ENCODE measurements at places on chromosomes 16 and 17.

GRCh38 chr16:35565626-35566025 is 2106.2 kb downstream of the TP53TG3F start:
- DNase-seq = no peak

DNA sequence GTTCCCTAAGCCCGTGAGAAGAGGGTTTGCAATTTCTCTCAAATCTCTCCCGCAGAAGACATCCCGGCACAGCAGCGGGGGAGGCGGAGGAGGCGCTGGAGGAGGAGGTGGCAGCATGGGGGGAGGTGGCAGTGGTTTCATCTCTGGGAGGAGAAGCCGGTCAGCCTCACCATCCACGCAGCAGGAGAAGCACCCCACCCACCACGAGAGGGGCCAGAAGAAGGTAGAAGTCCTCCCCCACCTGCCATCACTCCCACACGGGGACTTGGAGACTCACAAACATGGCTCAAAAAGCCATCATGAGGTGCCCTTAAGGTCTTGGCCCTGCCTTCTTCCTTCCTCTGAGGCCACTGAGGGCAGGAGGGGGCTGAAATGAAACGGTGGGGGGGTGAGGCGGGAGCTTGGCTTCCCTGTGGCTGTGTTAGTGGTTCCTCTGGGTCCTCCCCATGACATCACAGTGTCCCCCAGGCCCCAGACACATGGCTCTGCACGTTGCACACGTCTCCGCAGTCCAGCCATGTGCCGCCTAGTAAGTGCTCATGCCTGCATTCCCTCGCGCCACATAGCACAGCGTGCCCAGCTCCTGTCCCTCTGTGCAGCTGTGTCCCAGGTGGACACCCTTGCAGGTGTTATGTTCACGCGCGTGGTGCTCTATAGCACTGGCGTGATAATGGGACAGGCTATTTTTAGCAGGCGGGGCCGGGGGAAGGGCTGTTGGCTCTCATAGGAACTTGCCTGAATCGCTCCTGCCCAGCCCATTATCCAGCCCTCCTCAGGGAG is 6.9 kb downstream of the MLLT6 start:
- DNase-seq = no peak

DNA sequence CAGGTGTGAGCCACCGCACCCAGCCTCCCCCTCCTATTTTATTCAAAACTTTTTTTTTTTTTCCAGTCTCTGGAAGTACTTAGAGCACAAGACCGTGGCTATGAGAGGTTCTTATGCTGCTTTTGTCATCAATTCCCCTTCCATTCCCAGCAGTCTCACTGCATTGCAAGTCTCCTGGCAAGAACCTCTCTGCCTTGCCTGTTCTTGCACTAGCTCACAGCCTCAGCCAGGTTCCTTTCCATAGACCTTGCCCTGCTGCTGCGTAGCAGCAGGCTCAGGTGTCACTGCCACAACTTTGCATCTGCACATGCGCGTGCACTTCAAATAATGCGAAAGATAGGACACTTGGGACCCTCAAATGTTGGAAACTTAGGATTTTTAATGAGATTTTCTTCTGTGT is 15.6 kb downstream of the ATP6V0A1 start:
- DNase-seq = no peak

GRCh38 chr17:35314415-35315216 is 58.8 kb downstream of the SLFN11 start:
- DNase-seq = no peak

GRCh38 chr17:53646835-53647234 is 175.9 kb upstream of the KIF2B start:
- no peak for DNase-seq

DNA sequence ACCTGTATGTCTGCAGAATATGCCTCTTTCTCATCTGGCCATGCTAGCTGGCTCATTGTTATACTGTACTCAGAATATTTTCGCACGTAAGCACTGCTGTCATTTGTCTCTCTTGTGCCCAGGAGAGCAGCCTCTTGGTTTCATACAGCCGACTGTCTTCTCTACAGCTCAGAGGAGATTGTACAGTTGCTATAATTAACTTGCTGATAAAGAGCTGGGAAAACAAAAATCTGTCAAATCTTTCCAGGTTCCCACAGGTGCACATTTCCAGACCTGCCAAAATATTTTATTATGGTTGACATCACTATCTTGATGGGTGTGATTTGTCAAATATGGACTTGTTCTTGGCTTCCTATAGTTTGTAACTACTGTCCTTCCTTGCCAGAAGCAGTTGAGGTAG is 122.7 kb downstream of the FTO start:
- no peak for DNase-seq

- no peak for DNase-seq
Measured at GRCh38 chr17:69567130-69567529, 152.6 kb downstream of the MAP2K6 start.

GRCh38 chr16:86375364-86375763 is 135.0 kb upstream of the FOXF1 start:
- DNase-seq = no peak

- no peak for DNase-seq
Measured at GRCh38 chr16:12289175-12290063, 312.9 kb downstream of the SNX29 start.

DNA sequence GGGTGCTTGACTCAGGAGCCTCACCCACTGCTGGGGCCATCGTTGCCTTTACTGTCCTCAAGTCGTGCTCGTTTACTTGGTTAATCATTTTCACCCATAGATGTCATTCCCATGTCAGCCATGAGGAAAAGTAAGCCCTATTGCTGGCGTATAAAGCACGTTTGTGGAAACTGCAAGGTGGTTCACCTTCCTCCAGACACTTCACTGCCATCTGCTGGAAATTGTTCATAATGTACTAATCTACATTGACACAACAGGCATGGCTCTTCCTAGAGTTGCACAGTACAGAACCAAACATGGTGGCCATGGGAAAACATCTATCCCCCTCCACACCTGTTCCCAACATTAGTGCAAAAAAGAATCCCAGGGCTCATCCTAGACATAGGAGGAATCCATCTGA is 116.6 kb downstream of the ZNF18 start:
- DNase-seq = no peak

- no peak for DNase-seq
Measured at GRCh38 chr16:54344646-54345630, 58.4 kb upstream of the IRX3 start.

- DNase-seq = no peak
Measured at GRCh38 chr17:75288770-75289114, 491 bp downstream of the SLC25A19 start.

DNA sequence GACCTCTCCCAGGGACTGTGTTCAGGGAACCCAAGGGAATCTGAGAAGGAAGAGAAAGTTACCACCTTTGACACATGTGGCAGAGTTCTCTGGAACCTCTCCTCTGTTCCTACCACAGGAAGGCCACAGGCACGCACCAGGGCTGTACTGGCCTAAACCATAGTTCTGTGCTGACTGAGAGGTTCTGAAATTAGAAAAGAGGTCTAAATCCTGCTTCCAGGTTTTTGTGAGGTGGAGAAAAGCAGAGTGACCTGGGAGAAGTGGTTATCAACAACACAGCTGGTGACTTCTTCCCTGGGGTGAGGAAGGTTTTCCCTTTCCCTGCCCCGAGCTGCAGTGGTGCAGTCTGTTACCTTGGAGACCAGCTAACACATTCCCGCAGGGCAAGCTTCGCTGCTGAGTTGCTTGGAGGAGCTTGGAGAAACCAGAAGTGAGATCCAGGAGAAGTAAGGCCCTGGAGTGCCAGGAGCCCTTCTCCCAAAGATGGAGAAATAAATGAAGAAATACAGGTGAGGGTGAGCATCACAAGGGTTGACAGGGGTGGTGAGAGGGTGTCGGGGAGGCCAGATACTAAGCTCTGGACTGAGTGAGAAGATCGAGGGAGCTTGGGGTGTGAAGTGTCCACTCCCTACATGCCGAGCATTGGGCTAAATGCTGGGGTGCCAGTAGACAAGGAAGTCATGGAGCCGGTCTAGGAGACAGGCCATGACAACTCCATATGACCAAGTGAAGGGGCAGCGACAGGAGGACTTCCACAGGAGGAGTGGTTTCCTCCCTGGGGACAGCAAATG is at the start of gene VWA3A:
TSS of gene VWA3A (plus strand) at position 399 of the 791 bp plus-strand sequence. CDS start at position 496, 97 bp downstream.
- no peak for DNase-seq

DNA sequence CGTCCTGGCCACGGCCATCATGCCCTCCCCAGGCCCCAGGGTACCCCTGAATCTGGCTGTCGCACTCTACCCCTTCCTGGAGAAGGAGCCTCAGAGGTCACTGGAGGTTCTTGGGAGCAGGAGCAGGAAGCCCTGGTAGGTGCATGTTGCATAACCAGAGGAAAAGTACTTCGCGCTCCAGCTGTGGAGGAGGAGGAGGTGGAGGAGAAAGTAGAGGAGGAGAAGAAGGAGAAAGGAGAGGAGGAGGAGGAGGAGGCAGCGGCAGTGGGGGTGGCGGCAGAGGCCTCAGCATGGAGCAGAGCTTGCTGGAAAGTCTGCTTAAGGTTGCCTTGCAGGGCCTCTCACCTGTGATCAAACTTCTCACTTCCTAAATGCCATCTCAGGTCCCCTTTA is 61.8 kb downstream of the BAIAP2 start:
- DNase-seq = no peak

DNA sequence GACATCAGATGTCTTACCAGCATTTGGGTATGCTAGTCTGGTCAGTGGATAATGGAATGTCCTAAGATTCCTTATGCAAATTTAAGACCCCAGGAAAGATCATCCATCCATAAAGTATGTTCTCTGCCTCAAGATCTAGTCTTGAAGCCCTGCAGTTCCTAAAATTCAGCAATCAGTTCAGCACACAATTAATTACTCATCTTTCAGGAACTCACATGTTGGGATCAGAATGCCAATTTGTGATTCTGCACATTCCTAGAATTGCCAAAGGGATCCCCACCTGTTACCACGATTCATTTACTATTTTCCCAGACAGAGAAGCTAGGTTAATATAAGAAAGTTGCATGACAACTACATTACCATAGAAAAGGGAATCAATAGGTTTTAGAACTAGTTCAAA is 3.2 kb downstream of the OR2C1 start:
- DNase-seq = no peak

DNA sequence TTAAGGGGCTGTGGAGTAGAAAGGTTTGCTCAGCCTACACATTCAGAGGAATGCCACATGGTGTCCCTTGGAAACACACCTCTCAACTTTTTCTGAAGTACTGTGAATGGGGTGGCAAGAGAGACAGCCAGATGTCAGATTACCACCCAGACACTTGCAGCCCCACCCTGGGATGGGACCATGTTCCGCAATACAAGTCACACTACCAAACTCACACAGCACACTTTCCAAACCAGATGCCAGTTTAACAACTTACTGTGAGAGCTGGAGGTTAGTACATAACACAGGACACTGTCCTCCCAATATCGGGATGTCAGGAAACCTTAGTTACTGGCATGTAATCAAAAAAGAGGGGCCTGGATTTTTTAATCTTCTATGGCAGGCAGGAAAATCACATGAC is 7.9 kb downstream of the USP7 start:
- DNase-seq = no peak

GRCh38 chr17:7915179-7915610 is 894 bp downstream of the RNF227 start:
- peak; percentile 64 for DNase-seq

DNA sequence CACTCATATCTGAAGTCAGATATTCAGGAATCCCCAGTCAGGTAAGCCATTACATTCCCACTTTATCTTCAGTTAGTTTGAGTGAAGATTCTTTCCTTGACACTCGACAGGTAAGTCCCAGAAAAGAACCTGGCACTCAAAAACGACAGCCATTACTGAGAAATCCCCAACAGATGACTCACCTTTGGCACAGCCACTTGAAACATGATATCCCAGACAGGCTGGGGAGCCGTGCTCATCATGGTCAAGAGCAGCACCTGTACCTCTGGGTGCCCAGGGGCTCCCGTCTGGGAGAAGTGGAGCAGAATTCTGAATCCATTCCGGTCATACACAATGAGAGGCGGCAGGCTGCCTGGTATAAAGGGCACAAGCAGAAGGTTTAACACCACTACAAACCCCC is 16.8 kb upstream of the COG7 start:
- no peak for DNase-seq

DNA sequence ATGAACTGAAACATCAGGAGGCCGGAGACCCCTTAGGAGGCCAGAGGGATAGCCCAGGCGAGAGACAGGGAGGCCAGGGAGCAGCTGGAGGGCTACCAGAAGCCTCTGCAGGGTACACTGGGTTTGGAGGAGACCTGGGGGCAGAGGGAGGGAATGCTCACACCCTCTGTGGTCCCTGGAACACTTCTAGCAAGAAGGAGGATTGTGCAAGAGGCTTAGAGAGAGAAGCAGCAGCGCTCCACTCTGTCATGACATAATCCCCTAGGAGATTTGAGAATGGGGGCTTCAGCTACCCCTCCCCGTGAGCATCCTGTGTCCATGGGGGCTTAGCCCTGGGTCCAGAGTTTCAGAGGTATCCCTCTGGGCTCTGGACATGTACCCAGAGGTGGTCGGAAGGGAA is 15.8 kb downstream of the GPR142 start:
- no peak for DNase-seq

GRCh38 chr16:10982465-10983150 is 38.2 kb downstream of the CLEC16A start:
- DNase-seq = no peak

- DNase-seq = no peak
Measured at GRCh38 chr17:57810721-57811637, 38.9 kb downstream of the MRPS23 start.

GRCh38 chr16:25264597-25264996 is 7.0 kb upstream of the ZKSCAN2 start:
- no peak for DNase-seq

DNA sequence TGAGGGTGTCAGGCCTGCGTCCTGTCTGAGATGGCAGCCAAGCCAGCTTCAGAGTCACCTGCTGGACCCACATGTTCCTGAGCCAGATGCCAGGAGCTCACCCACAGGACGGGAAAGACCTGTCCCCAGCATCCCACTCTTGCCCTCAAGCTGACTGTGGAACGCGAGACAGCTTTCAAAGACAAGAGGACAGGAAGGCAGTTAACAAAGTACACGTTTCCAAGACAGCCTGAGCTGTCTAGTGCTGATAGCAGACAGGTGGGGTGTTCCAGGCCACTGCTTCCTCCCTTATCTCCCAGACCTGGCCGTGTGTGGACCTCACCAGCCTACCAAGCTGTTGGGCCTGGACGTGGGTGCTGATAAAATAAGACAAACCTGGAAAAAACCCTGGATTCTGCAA is 13.2 kb downstream of the CMTM3 start:
- DNase-seq = no peak

- no peak for DNase-seq
Measured at GRCh38 chr16:49484451-49484849, 110.8 kb downstream of the C16orf78 start.

DNA sequence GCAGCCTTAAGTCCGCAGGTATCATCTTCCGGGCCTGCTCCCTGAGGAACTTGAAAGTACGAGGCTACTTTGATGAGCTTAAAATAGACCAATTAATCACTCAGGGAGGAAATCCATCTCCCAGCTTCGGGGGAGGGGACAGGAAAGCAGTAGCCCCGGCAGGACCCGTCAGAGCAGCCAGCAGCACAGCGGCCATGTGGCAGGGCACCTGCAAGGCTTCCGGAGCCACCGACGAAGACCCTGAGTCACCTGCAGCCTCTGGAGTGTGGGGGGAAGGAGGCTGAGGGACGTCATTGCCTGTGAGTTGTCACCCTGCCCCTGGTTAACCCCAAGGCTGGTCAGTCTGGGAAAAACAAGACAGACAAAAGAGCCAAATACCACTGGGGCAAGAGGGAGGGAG is 4.4 kb upstream of the CYB561 start:
- DNase-seq = no peak

- no peak for DNase-seq
Measured at GRCh38 chr17:61203671-61204131, 195.9 kb upstream of the TBX2 start.

All from HS-5 (cell line).